ENCODE measurements at places on chromosomes 2 and 18.

GRCh38 chr18:4102901-4103300 lies 352.2 kb downstream of the DLGAP1 start:
- DNase-seq = no peak

DNA sequence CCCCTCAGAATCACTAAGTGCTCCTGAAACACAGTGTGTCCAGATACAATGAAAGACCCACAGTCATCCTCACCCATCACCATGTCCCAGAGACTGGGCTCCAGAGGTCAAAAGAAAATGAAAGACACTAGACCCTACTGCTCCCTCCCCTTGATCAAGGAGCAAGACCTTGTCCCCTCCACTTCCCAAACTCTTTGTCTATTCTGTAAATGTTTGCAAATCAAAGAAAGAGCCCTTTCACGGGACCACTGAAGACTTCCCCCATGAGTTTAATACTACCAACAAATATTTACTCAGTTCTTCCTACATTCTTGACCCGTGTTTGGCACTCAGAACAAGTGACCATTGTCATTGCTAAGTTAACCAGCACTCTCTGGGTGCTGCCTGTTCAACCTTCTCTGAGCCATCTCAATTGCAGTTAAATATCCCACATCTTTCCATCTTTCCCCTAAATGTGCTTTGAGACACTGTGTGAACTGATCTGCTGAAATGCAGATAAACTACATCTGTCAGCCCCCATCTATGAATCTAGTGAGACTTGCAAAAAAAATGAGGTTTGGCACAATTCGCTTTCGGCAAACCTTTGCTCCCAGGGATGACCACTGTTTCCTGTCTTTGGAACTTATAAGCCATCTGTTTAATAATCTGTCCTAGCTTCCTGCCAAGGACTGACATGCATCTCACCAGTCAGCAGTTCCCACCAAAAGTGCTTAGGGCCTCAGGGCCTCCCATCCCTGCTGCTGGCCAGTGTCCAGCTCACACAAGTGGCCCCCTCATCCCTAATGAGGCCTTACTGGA lies 170.3 kb downstream of the GFPT1 start:
- no peak for DNase-seq

- peak; percentile 30 for DNase-seq
These were observed 63.1 kb downstream of the CXCR4 start for GRCh38 chr2:136054856-136055255.

- DNase-seq = no peak
These were observed 22.4 kb upstream of the CD28 start for GRCh38 chr2:203683932-203684556.

- DNase-seq = no peak
These were observed 209.3 kb downstream of the SLC4A3 start for GRCh38 chr2:219836647-219837177.

- DNase-seq = no peak
These were observed 21.6 kb downstream of the TWIST2 start for GRCh38 chr2:238869293-238870124.

- DNase-seq = no peak
These were observed 167.5 kb downstream of the MCFD2 start for GRCh38 chr2:46748121-46748520.

DNA sequence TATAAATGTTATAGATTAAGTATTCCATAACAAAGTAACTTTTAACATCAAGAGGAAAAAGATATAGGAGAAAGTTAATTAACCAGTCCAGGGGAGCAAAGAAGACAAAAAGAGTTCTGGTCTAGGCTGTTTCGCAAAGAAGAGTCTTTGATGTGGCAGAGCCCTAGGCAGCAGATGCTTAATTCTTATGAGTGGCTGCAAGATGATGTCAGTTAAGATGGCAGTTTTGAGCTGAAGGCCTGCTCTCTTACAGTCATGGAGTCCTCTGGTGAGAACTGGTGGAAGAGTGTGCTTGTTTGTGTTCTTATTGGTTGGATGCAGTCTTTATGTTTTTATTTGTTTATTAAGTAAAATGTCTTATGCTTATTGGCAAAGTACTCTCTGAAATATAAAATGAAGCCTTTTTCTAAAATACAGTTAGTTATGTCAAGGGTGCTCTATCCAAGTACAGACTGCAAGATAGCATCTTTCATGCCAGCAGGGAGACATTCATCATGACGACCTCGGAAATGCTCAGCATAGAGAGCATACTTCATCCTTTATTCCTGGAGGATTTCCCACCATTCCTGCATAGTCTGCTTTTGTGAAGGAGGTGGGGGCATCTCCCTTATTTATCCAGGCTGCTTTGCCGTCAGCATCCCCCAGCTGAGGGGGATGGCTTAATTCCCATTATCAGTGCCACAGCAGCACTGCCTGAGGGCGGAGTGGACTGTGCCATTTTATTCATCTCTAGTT lies 38.9 kb upstream of the SERPINE2 start:
- DNase-seq = no peak

GRCh38 chr2:153935511-153935910 lies 63.8 kb downstream of the GALNT13 start:
- no peak for DNase-seq

DNA sequence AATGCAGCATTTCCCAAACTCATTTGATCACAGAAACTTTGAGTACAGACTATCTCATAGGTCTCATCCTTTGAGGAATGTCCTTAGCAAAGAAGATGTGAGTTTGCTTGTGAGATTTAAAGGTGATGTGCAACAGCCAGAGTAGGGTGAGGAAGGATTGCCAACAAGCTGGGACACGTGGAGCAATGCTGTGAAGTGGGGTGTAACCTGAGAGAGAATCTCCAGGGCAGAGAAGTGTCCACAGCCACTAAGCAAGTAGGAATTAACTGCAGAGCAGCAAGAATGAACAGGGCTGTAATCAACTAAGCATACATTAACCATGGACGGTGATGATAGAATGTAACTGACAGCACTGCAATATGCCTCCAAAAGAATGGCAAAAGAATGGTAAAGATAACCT lies 469.9 kb upstream of the NRP2 start:
- no peak for DNase-seq

DNA sequence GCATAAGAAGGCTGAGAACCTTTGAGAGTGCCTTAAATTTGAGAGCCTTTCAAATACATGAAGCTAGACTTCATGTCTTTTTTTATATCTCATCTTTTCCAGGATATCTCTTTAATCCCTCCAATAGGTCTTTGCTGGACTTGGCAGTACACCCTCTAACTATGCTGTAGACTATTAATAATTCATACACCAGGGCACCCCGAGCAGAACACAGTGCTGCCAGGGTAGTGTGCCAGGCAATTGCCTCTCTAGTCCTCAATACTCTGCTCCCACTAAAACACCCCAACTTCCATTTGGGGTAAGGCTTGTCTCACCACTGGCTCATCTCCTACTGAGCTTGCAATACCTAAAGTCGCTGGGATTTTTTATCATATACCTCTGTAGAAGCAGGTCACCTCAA lies 80.8 kb downstream of the VIT start:
- DNase-seq = no peak

DNA sequence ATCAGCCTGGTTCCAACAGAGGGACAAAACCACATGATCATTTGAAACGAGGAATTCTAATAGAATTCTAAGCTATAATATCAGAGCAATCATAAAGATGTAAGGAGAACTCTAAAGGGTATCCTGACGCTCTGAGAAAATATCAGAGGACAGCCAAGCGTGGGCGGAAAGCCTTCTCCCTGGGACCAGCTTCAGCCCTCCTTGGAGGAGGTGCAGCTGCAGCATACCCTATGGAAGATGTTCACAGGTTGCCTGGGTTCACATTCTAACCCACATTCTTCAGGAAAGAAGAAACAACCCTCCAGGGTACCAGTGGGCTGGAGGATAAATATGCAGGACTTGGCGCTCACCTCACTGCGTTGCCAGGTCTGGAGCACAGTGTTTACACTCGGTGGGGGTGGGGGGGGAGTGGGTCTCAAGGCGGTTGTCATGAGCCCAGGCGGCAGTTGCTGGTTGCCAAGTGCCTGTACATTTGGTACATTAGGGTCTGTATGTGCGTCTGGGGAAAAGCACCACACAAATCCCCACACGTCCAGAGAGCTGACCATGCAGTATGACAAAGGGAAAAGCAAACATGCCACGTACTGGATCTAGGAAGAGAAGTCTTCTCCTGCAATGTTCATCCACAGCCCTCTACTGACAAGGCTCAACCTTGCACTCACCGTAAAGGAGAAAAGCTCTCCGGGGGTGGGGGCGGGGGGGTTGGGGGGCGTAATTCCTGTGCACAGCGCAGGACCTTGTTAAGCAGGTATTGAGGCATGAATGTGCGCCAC lies 80.5 kb downstream of the CDH19 start:
- no peak for DNase-seq

DNA sequence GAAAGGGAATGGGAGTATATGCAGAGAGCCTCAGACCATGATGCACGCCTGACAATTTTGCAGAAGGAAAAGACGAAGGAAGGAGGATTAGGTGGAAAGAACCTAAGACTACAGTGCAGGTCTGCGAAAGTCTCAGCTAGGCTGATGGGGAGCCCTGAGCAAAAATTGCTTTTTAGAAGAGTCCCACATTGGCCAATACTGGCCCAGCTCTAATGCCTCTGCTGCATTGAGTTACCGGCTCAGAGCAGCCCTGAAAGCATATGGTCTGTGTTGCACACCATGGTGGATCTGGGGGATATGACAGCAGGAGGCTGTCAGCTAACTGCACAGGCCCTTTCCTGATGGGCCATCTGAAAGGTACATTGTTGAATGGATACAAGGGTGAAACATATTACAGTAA lies 48.3 kb upstream of the CAVIN2 start:
- DNase-seq = no peak

- no peak for DNase-seq
These were observed 161.6 kb downstream of the RDH14 start for GRCh38 chr2:18398833-18399232.

DNA sequence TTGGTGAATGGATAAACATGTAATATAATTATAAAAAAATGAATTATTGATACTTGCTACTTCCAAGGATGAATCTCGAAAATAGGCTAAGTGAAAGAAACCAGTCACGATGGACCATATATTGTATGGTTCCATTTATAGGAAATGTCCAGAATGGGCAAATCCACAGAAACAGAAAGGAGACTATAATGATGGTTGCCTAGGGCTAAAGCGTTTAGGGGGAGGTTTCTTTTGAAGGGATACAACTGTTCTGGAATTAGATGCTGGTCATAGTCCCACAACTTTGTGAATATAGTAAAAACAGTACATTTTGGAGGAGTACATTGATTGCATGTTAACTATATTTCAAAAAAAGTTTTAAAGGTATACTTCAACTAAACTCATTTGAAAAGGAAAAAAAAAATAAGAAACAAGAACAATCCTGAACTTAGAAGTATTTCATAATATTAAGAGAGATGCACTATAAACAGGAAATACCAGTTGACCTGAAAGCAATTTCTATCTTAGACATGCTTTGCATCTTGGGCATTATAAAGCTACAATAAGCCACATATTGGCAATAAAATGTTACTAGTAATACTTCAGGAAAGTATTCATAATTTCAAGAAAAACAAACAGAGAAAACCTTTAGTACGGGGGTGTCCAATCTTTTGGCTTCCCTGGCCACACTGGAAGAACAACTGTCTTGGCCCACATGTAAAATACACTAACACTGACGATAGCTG lies 130.0 kb downstream of the C2orf74 start:
- DNase-seq = no peak

GRCh38 chr2:44974064-44974715 lies 32.7 kb downstream of the SIX3 start:
- DNase-seq = peak; percentile 5

DNA sequence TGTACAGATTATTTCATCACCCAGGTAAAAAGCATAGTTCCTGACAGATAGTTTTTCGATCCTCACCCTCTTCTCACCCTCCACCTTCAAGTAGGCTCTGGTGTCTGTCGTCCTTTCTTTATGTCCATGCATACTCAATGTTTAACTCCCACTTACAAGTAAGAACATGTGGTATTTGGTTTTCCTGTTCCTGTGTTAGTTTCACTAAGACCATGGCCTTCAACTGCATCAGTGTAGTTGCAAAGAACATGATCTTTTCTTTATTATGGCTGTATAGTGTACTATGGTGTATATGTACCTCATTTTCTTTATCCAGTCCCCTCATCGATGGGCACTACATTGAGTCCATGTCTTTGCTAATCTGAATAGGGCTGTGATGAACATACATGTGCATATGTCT lies 184.2 kb downstream of the KCNJ3 start:
- DNase-seq = no peak

- no peak for DNase-seq
These were observed 214.6 kb downstream of the TSN start for GRCh38 chr2:121969766-121970639.

Measured in CD4-positive, alpha-beta T cell treated with Interleukin-10 for 1 hour (primary cell).